Osteocyte (in vitro differentiated cells): ENCODE measurements at places on chromosomes 16 and 17.

GRCh38 chr16:11429123-11429522, 83.9 kb downstream of the RMI2 start:
- H3K36me3 ChIP-seq = no peaks in the 10 kb centered on the region
- no peak for DNase-seq
- H3K27me3 ChIP-seq = peaks cover 39% of the 10 kb centered on the region
- H3K4me1 ChIP-seq = no peaks in the 10 kb centered on the region
- H3K4me3 ChIP-seq = no peak overlapping the region
- no peak overlapping the region for H3K27ac ChIP-seq

- H3K4me3 ChIP-seq = peak overlapping the region; percentile 88
- no peak overlapping the region for H3K27ac ChIP-seq
- H3K36me3 ChIP-seq = peaks cover 28% of the 10 kb centered on the region
- peaks cover 30% of the 10 kb centered on the region for H3K4me1 ChIP-seq
These were observed 3.0 kb downstream of the MSI2 start for GRCh38 chr17:57259306-57259705.

GRCh38 chr16:4376893-4377572, 5.4 kb downstream of the VASN start:
- no peaks in the 10 kb centered on the region for H3K27me3 ChIP-seq
- DNase-seq = no peak
- H3K36me3 ChIP-seq = no peaks in the 10 kb centered on the region
- H3K4me3 ChIP-seq = peak overlapping the region; percentile 32

DNA sequence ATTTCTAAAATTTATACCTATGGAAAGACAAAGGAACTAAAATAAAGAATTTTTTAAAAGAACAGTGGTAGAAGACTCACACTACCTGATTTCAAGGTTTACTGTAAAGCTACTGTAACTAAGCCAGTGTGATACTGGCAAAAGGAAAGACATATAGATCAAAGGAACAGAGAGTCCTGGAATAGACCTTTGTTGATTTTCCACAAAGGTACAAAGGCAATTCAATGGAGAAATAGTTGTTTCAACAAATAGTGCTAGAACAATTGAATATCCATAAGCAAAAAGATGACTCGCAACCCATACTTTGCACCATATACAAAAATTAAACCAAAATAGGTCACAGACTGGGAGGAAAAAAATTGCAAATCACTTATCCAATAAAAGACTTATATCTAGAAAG, 36.7 kb downstream of the MYH10 start:
- H3K4me3 ChIP-seq = no peak overlapping the region
- H3K36me3 ChIP-seq = peaks cover 13% of the 10 kb centered on the region
- no peak for DNase-seq
- no peak overlapping the region for H3K27ac ChIP-seq

- H3K27me3 ChIP-seq = peaks cover 3% of the 10 kb centered on the region
- DNase-seq = no peak
- no peaks in the 10 kb centered on the region for H3K36me3 ChIP-seq
- no peaks in the 10 kb centered on the region for H3K4me1 ChIP-seq
- H3K4me3 ChIP-seq = no peak overlapping the region
- H3K27ac ChIP-seq = no peak overlapping the region
These were observed 81.0 kb downstream of the TMEM100 start for GRCh38 chr17:55641676-55642081.

DNA sequence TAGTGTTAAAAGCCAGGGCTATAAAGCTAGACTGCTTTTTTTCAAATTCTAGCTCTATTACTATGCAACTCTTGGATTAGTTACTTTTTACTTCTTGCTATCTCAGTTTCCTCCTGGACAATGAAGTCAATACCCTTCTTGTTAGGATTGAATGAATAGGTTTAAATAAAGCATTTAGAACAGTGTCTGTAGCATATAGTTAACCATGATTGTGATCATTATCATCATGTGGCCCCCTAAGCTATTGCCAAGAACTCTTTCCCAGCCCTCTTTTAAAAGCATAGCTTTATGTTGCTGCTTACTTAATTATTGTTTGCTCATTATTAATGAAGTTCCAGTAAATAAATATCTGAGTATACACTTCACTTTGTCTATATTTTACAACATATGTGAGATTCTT, 4.5 kb downstream of the VMP1 start:
- H3K27ac ChIP-seq = no peak overlapping the region
- H3K4me3 ChIP-seq = no peak overlapping the region
- peaks cover 25% of the 10 kb centered on the region for H3K4me1 ChIP-seq
- peaks cover 3% of the 10 kb centered on the region for H3K36me3 ChIP-seq
- no peak for DNase-seq

GRCh38 chr17:27945953-27946352, 52.8 kb upstream of the LYRM9 start:
- H3K27me3 ChIP-seq = peaks cover 30% of the 10 kb centered on the region
- no peak overlapping the region for H3K4me3 ChIP-seq
- no peaks in the 10 kb centered on the region for H3K36me3 ChIP-seq
- DNase-seq = no peak
- no peaks in the 10 kb centered on the region for H3K4me1 ChIP-seq
- H3K27ac ChIP-seq = no peak overlapping the region

DNA sequence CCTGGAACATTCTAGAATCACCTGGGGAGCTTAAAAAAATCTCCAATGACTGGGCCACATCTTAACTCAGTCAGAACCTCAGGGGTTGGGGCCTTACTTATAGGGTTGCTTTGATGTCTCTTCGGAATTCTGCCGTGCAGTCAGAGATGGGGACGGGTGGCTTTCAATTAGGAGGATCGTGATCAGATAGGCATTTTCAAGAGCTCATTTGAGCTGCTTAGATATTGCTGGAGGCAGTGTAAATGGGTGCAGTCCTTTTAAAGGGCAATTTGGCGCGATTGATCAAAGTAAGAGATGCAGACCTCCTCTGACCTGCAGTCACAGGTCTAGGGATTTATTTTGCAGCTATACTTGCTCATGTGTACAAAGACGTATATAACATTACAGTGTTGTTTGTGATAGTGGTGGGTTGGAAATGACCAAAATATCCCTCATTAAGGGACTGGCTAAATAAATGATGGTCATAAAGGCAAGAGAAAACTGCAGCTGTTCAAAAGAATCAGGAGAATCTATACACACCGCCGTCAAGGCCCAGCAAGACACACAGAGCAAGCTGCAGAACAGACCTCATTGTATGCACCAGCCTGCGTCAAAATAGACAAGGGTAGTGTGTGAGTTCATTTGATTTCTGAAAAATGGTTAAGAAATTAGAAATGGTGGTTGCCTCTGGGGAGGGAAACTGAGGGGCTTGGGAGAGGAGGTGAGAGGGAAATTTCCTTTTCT, 6.3 kb upstream of the KCNG4 start:
- H3K4me1 ChIP-seq = no peaks in the 10 kb centered on the region
- no peaks in the 10 kb centered on the region for H3K36me3 ChIP-seq
- DNase-seq = no peak
- H3K4me3 ChIP-seq = no peak overlapping the region
- H3K27me3 ChIP-seq = peaks cover 67% of the 10 kb centered on the region

DNA sequence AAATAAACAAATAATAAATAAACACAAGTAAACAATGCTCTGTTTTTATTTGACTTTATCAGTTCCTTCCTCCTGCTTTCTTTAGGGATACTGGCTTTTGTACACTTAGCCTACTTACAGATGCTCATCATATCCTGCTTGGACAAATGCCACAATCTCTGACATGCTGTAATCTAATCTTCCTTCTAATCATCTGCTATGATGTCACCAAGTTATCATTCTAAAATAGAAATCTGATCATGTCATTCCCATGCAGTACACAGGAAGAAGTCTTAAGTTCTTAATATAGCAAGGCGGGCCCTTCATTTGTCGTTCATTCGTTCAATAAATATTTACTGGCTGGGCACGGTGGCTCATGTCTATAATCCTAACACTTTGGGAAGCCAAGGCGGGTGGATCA, 9.1 kb upstream of the UBB start:
- no peaks in the 10 kb centered on the region for H3K4me1 ChIP-seq
- no peaks in the 10 kb centered on the region for H3K36me3 ChIP-seq
- no peak overlapping the region for H3K27ac ChIP-seq
- no peak for DNase-seq
- no peaks in the 10 kb centered on the region for H3K27me3 ChIP-seq
